Esophagus muscularis mucosa (tissue), 4 donors: ENCODE measurements at places on chromosomes 6 and 20.
A peak's percentile ranks its signal among the peaks of the same experiment; 100 is the strongest.

DNA sequence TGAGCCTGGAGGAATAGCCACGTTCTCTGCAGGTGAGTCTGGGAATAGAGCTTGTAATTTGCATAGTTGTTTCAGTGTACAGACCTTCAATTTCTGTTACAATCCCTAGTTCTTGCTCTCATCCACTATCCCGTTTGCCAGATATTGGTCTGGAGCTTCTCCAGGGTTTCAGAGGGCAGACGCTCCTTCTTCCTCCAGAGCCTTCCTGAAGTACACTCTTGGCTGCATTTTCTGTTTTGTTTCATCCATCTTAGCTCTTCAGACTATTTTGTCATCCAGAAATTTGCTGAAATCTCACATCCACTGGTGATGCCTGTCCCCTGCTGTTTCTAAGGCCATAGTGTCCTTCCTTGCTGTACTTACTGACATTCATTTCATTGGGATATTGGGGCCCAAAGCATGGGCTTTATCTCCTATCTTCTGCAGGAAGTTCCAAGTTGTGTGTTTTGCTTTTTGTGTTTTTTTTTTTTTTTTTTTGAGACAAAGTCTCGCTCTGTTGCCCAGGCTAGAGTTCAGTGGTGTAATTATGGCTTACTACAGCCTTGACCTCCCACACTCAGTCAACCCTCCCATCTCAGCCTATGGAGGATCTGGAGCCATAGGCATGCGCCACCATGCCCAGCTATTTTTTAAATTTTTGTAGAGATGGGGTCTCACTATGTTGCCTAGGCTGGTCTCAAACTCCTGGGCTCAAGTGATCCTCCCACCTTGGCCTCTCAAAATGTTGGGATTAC lies 18.7 kb downstream of the CDS2 start:
- no peak for DNase-seq

DNA sequence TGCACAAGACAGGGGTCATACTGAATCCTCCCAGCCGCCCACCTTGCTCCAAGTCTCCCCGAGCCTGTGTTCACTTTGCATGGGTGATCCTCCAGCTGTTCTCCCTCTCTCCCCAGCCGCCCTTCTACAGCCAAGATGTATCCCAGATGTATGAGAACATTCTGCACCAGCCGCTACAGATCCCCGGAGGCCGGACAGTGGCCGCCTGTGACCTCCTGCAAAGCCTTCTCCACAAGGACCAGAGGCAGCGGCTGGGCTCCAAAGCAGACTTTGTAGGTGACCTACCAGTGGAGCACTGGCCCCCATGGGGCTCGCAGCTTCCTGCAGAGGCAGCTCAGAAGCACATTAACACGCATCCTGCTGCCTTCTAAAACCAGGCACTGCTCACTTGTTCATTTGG lies 14.6 kb upstream of the IFT52 start:
- DNase-seq, result no peak

GRCh38 chr20:47781632-47782031 lies 3.6 kb downstream of the SULF2 start:
- no peak for DNase-seq

GRCh38 chr6:3202999-3203696 lies 24.3 kb downstream of the TUBB2B start:
- DNase-seq, result no peak

DNA sequence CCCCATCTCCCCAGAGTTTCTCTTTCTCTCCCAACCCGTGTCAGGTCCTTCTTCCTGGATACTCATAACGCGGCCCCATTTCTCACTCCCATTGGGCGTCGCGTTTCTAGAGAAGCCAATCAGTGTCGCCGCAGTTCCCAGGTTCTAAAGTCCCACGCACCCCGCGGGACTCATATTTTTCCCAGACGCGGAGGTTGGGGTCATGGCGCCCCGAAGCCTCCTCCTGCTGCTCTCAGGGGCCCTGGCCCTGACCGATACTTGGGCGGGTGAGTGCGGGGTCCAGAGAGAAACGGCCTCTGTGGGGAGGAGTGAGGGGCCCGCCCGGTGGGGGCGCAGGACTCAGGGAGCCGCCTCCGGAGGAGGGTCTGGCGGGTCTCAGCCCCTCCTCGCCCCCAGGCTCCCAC lies at the start of gene HLA-F:
HLA-F (plus strand) TSS at position 173 of the 404 bp plus-strand sequence; CDS start at position 203, 30 bp downstream.
- peak; percentile 98 for DNase-seq

DNA sequence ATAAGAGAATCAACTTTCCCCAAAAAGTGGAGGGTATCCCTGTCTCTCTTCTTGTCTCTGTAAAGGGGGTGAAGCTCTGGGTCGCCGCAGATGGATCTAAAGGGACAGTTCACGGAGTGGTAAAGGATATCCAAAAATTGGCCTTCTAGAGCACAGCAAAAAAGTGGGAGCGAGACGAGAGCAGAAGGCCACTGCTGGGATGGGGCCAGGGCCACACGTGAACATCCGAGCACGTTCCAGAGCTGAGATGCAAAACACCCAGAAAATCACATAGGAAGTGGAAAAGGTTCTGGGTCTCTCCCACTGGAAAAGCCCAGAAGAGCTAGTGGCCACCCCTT lies 837 bp downstream of the TRAM2 start:
- no peak for DNase-seq

DNA sequence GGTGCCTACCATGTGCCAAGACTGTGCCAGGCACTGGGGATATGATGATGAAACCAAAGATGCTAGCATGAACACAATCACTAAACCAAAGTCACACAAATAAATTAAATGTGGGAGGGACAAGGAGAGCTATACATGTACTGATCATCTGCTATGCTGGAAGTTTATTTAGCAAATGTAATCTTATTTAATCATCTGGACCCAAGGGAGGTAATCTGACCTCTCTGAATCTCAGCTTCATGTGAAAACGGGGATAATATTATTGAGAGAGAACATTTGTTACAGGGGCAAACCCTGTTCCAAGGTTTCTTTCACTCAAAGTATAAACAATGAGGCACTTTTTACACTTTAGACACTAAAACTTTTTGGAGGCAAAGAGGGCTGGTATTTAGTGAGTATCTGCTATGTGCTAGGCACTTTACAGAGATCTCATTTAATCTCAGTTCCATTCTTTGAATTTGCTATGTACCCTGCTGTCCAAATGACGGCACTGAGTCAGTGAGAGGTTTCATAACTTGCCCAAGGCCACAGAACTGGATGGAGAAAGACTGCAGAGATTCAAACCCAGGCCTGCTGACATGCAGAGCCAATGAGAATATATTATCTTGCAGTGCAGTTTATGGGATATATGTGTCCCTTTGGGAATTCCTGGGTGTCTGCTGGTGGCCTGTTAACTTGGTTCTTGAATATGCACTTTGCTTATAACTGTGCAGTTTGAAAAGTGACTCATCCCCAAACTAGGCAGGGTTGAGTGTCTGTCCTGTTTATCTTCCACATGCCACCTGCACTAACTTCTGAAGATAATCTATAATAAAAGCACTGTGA lies 3.3 kb upstream of the ASXL1 start:
- no peak for DNase-seq
